Hypothalamus (tissue), 51 donors: ENCODE measurements at places on chromosomes 5 and 9.

GRCh38 chr9:18077941-18078678 is 395.8 kb upstream of the ADAMTSL1 start:
- no peak for DNase-seq

DNA sequence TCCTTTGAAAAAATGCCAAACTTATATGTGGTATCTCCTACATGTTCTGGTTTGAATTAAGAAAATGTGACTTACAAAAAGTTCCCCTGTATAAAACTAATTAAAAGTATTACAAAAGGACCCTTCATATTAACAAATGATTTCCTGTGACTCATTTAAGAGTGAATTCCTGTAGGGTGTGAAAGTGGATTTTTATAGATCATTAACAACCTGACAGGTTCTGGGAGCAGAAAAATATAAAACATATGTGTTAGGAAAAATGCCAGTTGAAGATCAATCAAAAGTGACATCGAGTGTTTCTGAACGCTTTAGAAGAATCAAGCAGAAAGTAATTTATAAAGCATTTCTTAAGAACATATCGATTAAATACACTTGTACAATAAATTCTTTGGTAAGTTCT is 35.5 kb downstream of the CAMK4 start:
- no peak for DNase-seq

DNA sequence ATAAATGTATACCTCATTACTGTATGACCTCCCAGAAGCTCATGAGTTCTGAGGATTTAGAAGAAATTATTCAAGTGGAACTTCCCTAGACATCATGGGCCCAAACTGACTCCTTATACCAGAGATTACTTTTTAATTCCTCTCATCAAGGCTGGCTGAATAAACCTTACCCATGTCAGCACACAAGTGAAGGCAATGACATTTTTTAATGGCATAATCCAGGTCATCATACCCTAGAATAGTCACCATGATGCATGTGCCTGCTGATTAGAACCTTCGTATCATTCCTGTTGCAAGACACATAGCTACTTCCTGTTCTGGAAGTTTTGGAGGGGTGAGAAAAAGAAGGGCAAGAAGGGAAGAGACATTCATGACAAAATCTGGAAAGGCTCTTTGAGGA is 49.8 kb upstream of the IFNK start:
- DNase-seq: no peak

DNA sequence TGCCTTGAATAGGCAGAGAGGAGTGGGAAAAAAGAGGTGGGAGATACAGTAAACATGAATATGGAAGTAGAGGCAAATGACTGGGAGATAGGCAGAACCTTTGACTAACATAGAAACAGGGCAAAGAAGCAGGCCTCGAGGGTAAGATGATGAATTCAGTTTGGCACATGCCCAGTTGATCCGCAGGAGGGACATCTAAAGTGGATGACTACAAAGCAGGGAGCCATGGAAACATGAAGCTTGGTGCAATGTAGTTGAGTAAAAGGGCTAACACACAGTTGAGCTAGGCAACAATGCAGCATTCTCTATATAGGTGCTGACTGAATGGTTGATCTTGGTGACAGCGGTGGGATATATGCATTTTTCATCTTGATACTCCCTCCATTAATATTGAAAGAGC is 253.8 kb downstream of the DMRT2 start:
- DNase-seq: no peak
